ENCODE measurements at places on chromosomes 13 and 19.

- DNase-seq: no peak
Measured at GRCh38 chr13:54312885-54313284, 1284.3 kb downstream of the OLFM4 start.

- DNase-seq: no peak
Measured at GRCh38 chr13:73387318-73387717, 328.5 kb downstream of the KLF5 start.

- no peak for DNase-seq
Measured at GRCh38 chr19:56174086-56174485, 1.7 kb upstream of the GALP start.

DNA sequence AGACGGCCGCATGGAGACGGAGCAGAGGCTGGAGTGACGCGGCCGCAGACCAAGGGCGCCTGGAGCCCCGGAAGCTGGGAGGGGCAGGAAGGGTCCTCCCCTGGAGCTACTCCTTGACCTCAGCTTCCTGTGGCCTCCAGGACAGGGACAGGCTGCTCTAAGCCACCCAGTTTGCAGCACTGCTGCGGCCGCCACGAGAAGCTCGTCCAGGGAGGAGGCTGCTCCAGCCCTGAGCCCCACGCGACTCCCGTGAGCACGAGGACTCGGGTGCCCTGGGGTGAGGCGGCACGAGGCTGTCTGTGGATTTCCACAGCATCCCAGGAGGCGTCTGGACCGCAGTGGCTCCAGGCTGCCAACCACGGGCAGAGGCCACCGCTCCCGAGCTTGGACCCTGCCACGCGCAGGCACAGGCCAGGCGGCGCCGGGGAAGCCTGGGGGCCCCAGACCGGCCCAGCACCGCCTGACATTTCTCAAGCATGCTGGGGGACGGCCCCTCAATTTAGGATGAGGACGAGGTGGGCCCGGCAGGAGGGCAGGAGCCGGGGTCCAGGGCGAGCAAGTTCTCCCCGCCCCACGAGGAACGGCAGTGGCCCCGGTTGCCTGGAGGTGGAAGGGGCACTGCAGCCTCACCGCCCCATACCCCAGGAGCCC lies 10.7 kb downstream of the SBNO2 start:
- DNase-seq: no peak

- DNase-seq: no peak
Measured at GRCh38 chr13:73195091-73195490, 136.3 kb downstream of the KLF5 start.

DNA sequence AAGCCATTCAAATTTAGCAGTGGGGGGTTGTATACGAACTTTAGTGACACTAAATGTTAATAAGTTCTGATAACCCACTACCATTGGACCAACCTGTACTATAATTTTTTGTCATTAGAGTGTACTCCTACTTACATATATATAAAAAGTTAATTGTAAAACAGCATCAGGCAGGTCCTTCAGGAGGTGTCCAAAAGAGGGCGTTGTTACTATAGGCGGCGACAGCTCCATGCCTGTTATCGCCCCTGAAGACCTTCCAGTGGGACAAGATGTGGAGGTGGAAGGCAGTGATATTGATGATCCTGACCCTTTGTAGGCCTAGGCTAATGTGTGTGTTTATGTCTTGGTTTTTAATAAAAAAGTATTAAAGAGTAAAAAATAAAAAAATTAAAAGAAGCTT lies 27.5 kb downstream of the SPRYD7 start:
- no peak for DNase-seq

DNA sequence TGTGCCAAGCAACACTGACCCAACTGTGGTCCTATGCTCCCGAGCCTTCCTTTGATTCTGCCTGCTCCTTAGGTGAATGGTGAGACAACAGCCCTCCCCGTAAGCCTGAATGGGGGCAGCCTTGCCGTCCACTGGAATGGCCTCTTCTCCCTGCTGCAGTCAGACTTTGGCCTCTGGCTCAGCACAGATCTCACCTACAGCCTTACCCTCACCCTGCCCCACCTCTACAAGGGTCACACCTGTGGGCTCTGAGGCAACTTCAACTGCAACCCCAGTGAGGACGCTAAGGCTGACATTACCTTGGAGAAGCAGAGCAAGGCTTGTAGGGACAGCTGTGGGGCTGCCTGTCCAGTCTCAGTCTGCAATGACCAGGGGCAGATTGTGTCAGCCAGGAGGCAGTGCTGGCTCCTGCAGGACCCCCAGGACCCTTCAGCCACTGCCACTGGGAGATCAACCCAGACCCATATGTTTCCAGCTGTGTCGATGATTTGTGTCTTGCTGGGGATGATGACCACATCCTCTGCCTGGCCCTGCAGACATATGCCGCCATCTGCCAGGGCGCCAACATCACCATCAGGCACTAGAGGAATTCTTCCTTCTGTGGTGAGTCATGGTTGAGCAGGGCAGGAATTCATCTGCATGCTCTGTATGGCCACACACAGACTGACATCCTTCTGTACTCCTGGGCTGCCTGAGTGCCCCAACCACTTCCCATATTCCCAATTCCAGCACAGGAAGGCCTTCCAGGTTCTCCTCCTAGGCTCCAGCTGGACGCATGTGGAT lies 27.3 kb upstream of the FXYD3 start:
- no peak for DNase-seq

GRCh38 chr19:13460045-13460444 lies 46.2 kb downstream of the CACNA1A start:
- DNase-seq: no peak

DNA sequence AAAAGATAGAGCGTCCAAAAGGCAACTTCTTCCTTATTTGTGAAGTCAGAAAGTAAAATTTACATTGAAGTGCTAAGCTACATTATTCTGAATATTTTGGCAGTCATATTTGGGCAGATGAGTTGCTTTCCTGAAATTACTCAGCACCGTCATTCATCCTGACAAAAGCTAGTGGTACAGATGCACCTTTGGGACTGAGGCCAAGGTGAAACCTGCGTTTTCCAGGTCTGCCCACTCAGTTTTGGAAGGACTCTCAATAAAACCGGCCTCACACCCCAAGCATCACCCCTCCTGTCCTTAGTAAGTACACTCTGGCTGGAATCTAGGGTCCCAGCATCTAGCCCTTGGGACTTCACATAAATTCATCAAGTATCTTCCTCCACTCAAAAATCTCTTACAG lies 187.5 kb downstream of the TM9SF2 start:
- no peak for DNase-seq

DNA sequence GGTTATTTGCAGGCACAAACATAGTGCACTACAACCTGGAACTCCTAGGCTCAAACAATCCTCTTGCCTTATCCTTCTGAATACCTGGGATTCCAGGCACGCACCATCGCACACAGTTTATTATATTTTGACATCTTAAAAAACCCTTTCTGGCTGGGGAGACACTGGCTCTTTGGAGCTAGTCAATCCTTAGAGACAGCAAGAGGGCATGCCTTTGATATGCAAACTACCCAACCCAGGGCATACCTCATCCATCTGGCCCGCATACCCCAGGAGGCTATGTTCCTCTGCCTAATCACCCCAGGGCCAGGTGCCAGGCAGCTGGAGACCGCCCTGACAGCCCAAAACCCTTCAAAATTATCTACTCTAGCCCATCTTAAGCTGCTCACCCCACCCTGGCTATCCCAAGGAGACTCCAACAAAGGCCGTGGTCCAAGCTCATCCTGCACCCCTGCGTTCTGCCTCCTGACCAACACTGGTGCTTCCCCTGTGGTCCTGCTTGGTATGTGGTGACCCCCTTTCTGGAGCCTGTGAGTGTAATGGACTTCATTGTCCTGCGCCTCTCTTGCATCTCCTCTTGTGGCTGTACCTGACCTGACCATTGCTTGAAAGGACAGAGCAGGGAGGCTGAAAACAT lies 86.4 kb downstream of the RGCC start:
- no peak for DNase-seq

- DNase-seq: no peak
Measured at GRCh38 chr19:34711890-34712289, 22.2 kb upstream of the ZNF181 start.

DNA sequence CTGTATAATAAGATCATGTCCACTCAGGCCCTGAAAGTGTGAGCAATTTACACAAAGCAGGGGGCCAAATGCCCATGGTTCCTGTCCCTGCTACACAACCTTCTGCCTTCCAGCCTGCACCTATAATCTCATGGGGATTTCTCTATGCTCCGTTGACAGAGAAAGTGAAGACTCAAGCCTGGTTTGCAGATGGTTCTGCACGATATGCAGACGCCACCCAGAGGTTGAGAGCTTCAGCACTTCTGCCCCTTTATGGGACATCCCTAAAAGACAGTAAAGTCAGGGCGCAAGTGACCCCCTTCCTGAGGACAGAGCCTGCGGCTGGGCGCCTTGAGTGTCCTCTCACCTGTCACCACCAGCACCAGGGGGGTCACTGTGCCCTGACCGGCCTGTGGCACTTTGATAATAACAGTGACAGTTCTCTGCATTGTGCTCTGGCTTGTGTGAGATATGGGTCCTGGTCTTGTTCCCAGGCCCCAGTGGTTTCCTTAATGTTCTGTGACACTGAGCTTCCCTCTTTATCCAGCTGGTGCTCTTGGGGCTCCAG lies 15.1 kb downstream of the LILRA5 start:
- DNase-seq: no peak

DNA sequence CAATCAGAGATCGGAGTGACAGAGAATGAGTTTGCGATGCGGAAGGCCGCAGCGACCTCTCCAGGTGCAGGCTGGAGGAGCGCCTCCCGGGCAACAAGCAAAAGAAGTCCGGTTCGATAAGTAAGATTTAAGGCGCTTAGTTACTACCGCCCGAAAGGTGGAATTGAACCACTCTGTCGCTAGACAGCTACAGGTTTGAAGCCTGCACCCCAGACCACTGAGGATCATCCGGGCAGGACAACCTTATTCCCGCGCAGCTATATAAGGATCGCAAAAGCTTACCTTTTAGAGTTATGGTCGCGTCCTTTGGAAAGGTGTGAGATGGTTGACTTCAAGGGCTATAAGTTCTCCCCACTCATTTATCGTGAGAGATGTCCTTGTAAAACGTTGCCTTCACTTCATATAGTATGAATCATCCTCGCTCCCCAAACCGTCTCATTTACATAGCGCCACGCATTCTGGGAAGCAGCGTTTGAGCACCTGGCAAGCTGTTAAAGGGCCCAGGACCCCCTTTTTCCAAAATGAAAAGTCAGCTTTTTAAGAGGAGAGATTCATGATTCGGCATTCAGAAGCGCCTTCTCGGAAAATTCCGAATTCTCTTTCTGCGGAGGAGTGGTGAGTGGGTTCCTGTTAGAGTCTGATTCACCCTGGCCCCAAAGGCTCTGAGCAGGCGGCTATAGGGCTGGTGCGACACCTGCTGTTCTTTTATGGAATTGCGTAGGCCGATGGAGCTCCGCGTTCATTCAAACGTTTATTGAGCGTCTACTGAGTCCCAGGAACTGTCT lies 10.8 kb downstream of the FOSB start:
- peak; percentile 88 for DNase-seq

- DNase-seq: peak; percentile 77
Measured at GRCh38 chr19:50607874-50608785, 31.6 kb downstream of the SYT3 start.

GRCh38 chr13:64884976-64885375 lies 2345.2 kb downstream of the PCDH9 start:
- no peak for DNase-seq

- DNase-seq: no peak
Measured at GRCh38 chr19:24101459-24102115, 14.6 kb downstream of the ZNF254 start.

DNA sequence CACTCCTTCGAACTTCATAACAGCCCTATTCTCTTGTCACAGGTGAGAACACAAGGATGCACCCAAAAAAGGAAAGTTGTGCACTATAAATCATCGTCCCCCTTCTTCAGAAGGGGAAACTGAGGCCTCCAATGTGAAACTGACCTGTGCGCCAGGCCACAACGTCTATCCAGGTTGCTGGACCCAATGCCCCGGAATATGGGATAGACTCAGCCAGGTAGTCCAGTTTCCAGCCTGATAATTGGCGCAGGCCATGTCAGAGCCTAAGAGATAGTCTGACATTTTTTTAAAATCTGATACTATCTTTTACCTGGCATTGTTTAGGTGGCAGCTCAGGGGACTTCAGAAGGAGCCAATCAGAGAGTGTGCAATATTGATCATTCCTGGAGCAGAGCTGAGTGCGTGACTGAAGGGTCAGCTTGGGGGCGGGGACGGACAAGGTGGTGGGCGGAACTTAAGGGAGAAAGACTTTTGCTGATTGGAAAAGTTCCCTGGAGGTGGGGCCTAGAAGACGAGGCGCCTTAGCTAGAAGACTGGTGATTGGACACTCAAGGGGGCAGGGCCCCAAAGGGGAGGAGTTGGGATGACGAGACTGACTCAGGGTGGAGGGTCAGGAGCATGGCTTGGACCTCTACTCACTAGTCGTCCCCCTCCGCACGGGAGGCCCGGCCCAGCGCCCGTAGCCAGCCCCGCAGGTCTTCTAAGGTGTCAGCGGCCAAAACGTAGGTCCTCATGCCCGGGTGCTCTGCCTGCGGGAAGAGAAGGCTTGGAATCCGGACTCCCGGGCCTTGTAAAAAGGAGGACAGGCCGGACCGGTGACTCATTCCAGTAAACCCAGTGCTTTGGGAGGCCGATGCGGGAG lies 8.5 kb downstream of the PLEKHA4 start:
- no peak for DNase-seq

DNA sequence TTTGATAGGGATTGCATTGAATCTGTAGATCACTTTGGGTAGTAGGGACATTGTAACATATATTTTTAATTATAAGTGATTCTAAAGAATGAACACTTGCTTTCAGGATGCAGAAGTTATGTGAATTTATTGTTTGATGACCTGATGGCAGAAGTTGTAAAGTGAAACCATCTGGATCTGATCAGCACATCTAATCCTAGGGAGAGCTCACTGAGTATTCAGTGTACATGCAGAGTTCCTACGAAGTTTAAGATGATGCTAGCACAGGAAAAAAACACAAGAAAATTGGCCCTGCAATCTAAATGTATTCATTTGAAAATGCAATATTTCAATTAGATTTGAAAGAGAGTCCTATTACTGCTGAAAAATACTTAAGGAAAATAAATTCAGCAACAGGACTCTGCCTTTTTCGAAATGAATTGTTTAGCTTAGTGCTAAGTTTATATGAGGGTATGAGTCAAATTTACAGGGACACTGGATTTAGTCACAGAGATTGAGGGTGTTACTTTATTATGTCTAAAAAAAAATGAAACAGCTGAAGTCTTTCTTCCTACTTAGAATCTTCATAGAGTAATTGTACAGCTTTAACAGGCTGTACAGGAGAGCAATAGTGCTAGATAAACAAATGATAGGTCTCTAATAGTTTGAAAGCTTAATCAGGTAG lies 385.7 kb downstream of the DCT start:
- no peak for DNase-seq

GRCh38 chr19:43425567-43426392 lies 11.1 kb downstream of the TEX101 start:
- no peak for DNase-seq

- no peak for DNase-seq
Measured at GRCh38 chr13:60019119-60019993, 144.4 kb downstream of the DIAPH3 start.

- no peak for DNase-seq
Measured at GRCh38 chr13:77480066-77480465, 55.4 kb upstream of the SCEL start.

DNA sequence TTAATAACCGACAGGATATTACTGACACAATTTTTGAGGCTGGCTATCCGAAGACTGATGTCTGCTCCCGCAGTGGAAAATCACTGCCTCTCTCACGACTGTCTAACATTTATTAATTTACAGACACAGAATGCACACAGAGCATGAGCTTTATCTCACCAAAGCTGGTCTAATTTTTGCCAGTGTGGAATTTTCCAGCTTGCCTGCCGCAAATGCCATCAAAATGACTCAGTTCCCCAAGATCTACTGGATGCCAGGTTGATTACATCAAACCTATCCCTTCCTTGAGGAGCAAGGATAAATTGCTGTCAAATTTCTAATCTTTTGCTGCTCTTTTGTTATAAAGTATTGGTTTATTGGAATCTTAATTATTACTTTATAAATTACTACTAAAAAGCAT lies 1775.1 kb upstream of the PCDH20 start:
- DNase-seq: no peak
